ENCODE measurements at places on chromosomes 3 and 15.
A peak's percentile ranks its signal among the peaks of the same experiment; 100 is the strongest.

GRCh38 chr3:57078344-57078634 is 17.8 kb downstream of the SPATA12 start:
- peak overlapping the region; percentile 55 for H3K4me3 ChIP-seq
- H3K36me3 ChIP-seq: no peaks in the 10 kb centered on the region
- peak; percentile 69 for DNase-seq
- no peaks in the 10 kb centered on the region for H3K27me3 ChIP-seq
- no peaks in the 10 kb centered on the region for H3K4me1 ChIP-seq

DNA sequence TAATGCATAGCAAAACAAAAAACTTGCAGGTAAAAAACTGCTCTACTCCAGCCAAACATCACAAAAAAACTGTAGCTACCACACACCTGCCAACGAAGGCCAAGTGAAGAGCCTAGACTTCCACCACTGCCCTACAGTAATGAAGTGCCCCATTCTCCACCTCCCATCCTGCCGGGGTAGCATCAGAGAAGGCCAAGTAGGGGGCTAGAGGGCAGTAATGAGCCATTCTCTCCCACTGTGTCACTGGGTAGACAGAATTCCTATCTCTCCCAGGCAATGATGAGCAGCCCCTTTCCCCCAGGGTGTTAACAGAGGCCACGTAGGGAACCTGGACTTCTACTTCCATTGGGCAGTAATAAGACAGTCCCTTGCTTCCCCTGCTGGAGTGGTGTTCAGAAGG is 9.5 kb downstream of the SEC22C start:
- no peak overlapping the region for H3K27ac ChIP-seq
- no peak overlapping the region for H3K4me3 ChIP-seq

GRCh38 chr3:121863801-121864200 is 28.8 kb downstream of the EAF2 start:
- H3K4me1 ChIP-seq: no peaks in the 10 kb centered on the region
- H3K36me3 ChIP-seq: no peaks in the 10 kb centered on the region
- no peaks in the 10 kb centered on the region for H3K27me3 ChIP-seq
- no peak overlapping the region for H3K4me3 ChIP-seq
- no peak overlapping the region for H3K27ac ChIP-seq

- no peak overlapping the region for H3K4me3 ChIP-seq
- H3K36me3 ChIP-seq: no peaks in the 10 kb centered on the region
- no peaks in the 10 kb centered on the region for H3K4me1 ChIP-seq
- H3K27me3 ChIP-seq: no peaks in the 10 kb centered on the region
Observed at GRCh38 chr3:184590795-184591194, 29.2 kb downstream of the EPHB3 start.

DNA sequence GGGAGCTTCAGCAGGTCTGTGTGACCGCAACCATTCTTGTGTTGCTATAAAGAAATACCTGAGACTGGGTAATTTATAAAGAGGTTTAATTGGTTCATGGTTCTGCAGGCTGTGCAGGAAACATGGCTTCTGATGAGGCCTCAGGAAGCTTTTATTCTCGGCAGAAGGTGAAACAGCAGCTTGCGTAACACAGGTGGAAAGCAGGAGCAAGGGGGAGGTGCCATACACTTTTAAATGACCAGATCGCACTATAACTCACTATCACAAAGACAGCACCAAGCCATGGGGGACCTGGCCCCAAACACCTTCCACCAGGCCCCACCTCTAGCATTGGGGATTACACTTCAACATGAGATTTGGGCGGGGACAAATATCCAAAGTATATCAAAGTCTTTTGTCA is 8.3 kb upstream of the CIB2 start:
- no peak for DNase-seq
- H3K36me3 ChIP-seq: no peaks in the 10 kb centered on the region
- peak overlapping the region; percentile 68 for H3K27ac ChIP-seq

DNA sequence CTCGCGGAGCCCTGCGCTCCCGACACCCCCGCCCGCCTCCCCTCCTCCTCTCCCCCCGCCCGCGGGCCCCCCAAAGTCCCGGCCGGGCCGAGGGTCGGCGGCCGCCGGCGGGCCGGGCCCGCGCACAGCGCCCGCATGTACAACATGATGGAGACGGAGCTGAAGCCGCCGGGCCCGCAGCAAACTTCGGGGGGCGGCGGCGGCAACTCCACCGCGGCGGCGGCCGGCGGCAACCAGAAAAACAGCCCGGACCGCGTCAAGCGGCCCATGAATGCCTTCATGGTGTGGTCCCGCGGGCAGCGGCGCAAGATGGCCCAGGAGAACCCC is 464 bp downstream of the SOX2 start:
- no peak for DNase-seq
- H3K4me1 ChIP-seq: peaks cover 3% of the 10 kb centered on the region
- H3K27me3 ChIP-seq: peaks cover 92% of the 10 kb centered on the region
- no peak overlapping the region for H3K27ac ChIP-seq
- H3K4me3 ChIP-seq: peak overlapping the region; percentile 21

DNA sequence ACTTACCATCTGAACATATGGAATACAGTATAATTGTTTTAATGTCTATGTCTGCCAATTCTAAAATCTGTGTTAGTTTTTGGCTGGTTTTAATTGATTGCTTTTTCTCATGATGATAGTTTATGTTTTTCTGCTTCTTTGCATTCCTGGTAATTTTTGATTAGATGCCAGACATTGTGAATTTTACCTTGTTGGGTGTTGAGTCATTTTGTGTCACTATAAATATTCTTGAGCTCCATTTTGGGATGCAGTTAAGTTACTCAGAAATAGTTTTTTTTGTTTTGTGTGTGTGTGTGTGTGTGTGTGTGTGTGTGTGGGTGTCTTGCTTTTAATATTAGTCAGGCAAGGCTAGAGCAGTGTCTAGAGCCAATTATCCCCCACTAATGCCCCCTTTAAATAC is 818.8 kb upstream of the NR2F2 start:
- H3K27me3 ChIP-seq: no peaks in the 10 kb centered on the region
- no peaks in the 10 kb centered on the region for H3K4me1 ChIP-seq
- no peaks in the 10 kb centered on the region for H3K36me3 ChIP-seq
- H3K27ac ChIP-seq: no peak overlapping the region

DNA sequence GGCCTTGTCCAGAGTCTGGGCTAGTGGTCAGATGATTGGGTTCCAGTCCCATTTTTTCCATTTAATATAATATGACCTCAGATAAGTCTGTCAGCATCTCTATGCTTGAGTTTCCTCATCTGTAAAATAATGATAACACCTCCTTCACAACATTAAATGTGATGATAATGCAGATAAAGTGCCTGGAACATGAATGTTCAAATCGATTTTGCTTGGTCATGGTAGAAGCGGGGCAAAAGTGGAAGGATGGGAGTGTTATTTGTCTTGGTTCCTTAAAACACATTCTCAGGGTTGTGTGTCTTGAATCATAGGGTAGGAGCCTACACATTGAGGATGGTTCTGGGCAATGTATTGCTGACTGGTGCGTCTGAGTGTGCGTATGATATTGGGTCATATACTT is 16.9 kb downstream of the ARIH2 start:
- no peaks in the 10 kb centered on the region for H3K36me3 ChIP-seq
- no peak for DNase-seq
- H3K27me3 ChIP-seq: no peaks in the 10 kb centered on the region

DNA sequence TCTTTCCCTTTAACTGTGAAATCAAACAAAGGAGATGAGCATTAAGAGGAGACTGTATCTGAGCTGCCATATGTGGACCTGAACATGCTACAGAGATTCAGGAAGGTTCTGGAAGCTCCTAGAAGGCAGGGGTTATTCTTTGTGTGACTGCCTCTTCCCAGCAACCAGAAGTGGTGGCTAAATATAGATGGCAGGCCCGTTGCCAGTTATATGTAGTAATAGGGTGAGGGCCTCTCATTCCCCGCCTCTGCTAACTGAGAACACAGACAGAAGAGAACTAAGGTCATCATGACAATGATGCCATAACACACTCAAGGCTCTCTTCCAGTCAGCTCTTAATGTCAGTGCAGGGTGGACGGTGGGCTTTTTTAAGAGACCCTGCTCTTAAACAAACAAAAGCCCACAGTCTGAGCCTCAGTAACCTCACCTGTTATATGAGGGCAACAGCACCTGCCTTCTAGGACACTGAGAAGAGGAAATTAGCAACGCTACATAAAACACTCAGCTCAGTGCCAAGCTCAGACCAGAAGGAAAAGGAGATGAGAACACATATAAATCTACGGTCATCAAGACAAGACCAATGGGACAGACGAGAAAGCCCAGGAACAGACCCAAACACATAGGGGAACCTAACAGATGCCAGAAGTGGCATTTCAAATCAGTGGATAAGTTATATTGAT is 22.3 kb downstream of the CFAP92 start:
- peak; percentile 41 for DNase-seq
- H3K4me1 ChIP-seq: no peaks in the 10 kb centered on the region
- no peak overlapping the region for H3K27ac ChIP-seq
- H3K4me3 ChIP-seq: no peak overlapping the region
- H3K27me3 ChIP-seq: no peaks in the 10 kb centered on the region
- H3K36me3 ChIP-seq: no peaks in the 10 kb centered on the region

DNA sequence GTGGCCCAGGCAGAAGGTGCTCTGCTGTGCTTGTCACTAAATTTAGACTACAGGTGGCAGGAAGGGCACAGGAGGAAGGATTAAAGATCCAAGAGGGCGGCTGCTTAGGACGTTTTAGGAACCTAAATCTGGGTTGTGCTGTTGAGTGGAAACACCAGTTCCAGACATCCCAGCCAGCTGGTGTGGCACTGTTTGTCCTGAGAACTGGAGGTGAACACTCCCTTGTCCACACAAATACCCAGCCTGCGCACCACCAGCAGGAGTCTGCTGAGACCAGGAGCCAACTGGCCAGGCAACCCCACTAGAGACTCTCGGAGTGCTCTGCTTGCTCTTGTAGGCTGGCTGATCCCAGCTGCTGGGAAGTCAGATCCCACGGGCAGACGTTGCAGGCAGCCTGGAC is 30.3 kb upstream of the UACA start:
- no peak for DNase-seq
- no peak overlapping the region for H3K27ac ChIP-seq
- no peaks in the 10 kb centered on the region for H3K4me1 ChIP-seq

DNA sequence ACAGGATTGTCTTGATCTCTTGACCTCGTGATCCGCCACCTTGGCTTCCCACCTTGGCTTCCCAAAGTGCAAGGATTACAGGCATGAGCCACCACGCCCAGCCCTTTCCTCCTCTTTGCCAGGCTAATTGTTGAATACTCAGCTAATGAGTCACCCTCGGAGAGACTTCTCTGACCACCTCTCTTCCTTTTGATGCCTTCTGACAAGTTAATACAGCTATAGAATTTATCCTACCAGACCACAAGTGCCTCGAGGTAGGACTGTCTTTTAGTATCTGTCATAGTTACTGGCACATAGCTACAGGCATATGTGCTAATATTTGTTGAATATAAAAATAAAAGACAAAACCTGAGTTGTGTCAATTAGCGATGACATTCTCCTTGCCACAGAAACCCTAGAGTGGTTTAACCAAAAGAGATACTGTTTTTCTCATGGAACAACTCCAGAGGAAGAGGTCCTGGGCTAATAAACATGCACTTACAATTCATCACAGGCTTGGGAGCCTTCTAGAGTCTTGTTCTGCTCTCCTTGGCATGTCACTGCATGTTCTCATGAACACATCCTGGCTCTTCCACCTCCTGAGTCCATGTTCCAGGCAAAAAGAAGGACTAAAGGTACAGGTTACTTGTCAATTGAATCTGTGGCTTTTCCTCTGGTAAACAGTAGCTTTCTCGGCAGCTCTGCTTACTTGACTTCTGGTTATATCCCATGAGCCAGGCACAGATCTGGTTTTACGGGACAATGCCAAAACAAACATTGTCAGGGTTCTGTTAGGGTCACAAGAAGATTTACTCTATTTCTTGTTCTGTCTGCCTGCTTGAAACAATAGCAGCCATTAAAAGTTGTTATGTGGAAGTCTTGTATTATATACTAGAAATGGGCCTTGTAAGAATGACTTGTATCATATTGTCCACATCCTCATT is 332.3 kb downstream of the THSD4 start:
- peaks cover 5% of the 10 kb centered on the region for H3K4me1 ChIP-seq
- H3K4me3 ChIP-seq: no peak overlapping the region
- no peaks in the 10 kb centered on the region for H3K27me3 ChIP-seq

DNA sequence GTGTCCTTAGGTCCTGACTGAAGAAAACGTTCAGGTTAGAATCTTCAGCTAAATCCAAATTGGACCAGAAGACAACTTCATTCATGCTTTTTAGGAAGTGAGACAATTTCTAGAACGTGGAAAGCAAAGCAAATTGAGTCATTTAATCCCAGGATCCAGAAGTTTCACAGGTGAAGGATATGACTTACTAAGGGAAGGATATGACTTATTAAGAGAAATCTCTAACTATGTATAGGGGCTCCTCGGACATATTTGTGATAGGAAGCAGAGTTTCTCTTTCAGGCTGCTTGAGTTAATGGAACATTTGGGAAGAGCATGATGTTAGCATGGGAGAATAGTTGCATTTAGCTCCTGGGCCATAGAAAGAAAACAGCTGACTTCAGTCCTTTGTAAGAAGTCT is 16.1 kb upstream of the PLOD2 start:
- no peak overlapping the region for H3K27ac ChIP-seq
- H3K27me3 ChIP-seq: no peaks in the 10 kb centered on the region
- no peaks in the 10 kb centered on the region for H3K36me3 ChIP-seq
- no peak overlapping the region for H3K4me3 ChIP-seq
- no peak for DNase-seq

- DNase-seq: no peak
- no peaks in the 10 kb centered on the region for H3K36me3 ChIP-seq
- no peak overlapping the region for H3K27ac ChIP-seq
- H3K4me1 ChIP-seq: no peaks in the 10 kb centered on the region
- no peak overlapping the region for H3K4me3 ChIP-seq
Observed at GRCh38 chr3:39216176-39216790, 23.9 kb upstream of the XIRP1 start.

DNA sequence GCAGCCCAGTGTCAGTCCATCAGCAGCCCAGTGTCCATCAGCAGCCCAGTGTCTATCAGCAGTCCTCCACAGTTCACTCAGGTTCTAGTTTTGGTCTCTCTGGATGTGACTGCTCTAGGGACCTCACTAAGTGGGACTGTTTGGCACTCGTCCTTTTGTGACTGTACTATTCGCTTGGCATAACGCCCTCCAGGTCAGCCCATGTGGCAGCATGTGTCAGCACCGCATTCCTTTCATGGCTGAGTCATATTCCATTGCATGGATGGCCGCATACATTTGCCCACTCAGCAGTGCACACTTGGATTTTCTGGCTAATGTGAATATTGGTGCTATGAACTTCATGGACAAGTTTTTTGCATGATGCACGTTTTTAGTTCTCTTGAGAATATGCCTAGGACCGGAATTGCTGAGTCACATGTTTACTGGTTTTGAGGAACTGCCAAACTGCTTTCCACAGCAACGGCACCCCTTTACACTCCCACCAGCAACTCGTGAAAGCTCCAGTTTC is 16.4 kb downstream of the CHST13 start:
- no peak overlapping the region for H3K4me3 ChIP-seq
- no peaks in the 10 kb centered on the region for H3K4me1 ChIP-seq
- H3K36me3 ChIP-seq: no peaks in the 10 kb centered on the region
- no peaks in the 10 kb centered on the region for H3K27me3 ChIP-seq
- DNase-seq: no peak
